Neuronal stem cell (in vitro differentiated cells): ENCODE measurements at places on chromosomes 6 and 20.

DNA sequence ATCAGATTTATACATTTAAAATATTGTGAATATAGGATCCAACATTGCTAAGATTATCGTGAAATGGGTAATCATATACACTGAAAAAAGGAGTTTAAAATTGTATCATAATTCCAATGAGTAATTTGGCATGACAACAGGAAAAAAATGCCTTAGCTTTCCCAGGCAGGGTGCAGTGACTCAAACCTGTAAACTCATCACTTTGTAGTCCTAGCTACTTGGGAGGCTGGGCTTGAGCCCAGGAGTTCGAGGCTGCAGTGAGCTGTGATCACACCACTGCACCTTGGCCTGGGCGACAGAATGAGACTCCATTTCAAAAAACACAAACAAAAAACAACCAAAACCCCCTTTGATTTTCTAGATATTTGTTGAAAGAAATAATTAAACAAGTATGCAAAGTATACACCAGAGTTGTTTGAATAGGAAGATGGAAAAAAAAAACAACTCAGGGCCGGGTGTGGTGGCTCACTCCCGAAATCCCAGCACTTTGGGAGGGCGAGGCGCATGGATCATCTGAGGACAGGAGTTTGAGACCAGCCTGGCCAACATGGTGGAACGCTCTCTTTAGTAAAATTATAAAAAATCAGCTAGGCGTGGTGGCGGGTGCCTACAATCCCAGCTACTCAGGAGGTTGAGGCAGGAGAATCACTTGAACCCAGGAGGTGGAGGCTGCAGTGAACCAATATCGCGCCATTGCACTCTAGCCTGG lies 98.7 kb downstream of the TRERF1 start:
- H3K27ac ChIP-seq: no peak overlapping the region
- no peak for DNase-seq
- no peaks in the 10 kb centered on the region for H3K27me3 ChIP-seq
- peaks cover 7% of the 10 kb centered on the region for H3K4me1 ChIP-seq

DNA sequence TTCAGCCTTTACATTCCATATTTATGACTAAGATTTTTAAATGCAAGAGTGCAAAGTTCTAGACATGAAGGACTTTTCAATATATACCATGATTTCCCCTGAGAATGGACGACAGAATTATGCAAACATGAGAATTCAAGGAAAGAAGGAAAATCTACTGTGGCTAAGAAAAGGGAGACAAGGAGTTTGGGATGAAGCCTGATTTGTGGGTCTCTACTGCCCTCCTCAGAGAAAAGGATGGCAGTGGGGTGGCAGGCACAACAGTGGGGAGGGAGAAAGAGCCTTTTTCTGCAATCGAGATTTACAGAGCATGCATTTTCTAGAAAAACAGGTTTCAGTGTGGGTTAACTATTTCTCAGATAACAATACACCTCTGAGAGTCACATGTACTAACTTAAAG lies 466.9 kb upstream of the NRSN1 start:
- peaks cover 14% of the 10 kb centered on the region for H3K4me1 ChIP-seq
- H3K27me3 ChIP-seq: no peaks in the 10 kb centered on the region
- H3K27ac ChIP-seq: no peak overlapping the region
- no peak overlapping the region for H3K4me3 ChIP-seq
- peak; percentile 43 for DNase-seq
- no peaks in the 10 kb centered on the region for H3K36me3 ChIP-seq

GRCh38 chr20:16236589-16237241 lies 336.5 kb downstream of the KIF16B start:
- peak; percentile 33 for DNase-seq
- H3K4me3 ChIP-seq: no peak overlapping the region
- H3K27me3 ChIP-seq: no peaks in the 10 kb centered on the region
- peak overlapping the region; percentile 79 for H3K27ac ChIP-seq

DNA sequence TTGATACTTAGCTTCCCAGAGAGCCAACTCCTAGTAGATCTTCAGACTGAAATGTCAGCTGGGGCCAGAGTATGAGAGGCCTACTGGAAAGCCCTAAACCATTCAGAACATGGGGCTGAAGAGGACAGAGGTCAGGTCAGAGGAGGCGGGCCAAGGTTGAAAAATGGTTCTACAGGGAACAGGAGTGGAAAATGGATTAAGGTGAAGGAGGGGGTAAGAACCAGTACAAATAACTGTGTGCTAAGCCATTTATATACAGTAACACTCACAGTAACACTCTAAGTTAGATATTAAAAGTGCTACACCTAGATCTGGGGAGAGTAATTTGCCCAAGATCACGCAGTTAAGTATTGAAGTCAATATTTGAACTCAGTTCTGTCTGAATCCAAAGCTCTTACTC lies 313.2 kb upstream of the MAP3K7 start:
- H3K4me3 ChIP-seq: no peak overlapping the region
- DNase-seq: no peak
- no peaks in the 10 kb centered on the region for H3K4me1 ChIP-seq
- no peak overlapping the region for H3K27ac ChIP-seq
- no peaks in the 10 kb centered on the region for H3K36me3 ChIP-seq

- H3K27ac ChIP-seq: no peak overlapping the region
- H3K4me3 ChIP-seq: no peak overlapping the region
- no peaks in the 10 kb centered on the region for H3K27me3 ChIP-seq
- peaks cover 10% of the 10 kb centered on the region for H3K36me3 ChIP-seq
- no peak for DNase-seq
Measured at GRCh38 chr20:3652676-3653596, 10.3 kb downstream of the GFRA4 start.

- no peak for DNase-seq
- H3K4me3 ChIP-seq: no peak overlapping the region
- no peaks in the 10 kb centered on the region for H3K36me3 ChIP-seq
Measured at GRCh38 chr20:31836853-31837608, 8.4 kb downstream of the FOXS1 start.

DNA sequence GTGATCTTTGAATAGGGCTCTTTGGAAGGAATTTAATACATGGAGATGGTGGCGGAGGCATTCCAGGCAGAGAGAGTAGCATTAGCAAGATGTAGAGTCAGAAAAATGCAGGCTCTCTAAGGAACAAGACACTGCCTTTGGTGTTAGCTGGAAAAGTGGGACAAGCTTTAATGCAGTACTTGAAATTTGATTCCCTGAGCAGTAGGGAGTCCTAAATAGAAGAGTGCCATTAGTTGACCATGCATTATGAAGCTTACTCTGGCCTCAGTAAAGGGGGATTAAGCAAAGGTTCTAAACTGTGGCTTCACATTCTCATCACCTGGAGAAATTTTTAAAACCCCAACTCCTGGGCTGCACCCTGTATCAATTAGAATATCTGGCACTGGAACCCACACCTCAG lies 494.8 kb upstream of the SOX4 start:
- no peak overlapping the region for H3K4me3 ChIP-seq
- peak; percentile 36 for DNase-seq
- no peaks in the 10 kb centered on the region for H3K27me3 ChIP-seq

DNA sequence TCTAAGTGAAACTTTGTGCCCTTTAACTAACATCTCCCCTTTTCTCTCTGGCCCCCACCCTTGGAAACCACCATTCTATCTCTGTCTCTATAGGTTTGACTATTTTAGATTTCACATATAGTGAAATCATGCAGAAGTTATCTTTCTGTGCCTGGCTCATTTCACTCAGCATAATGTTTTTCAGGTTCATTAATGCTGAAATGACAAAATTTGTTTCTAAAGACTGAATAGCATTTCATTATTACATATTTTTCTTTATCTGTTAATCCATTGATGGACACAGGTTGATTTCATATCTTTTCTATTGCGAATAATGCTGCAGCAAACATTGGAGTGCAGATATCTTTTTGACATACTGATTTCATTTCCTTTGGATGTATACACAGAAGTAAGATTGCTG lies 30.7 kb downstream of the MEI4 start:
- no peak overlapping the region for H3K4me3 ChIP-seq
- no peak for DNase-seq
- H3K4me1 ChIP-seq: no peaks in the 10 kb centered on the region
- H3K27ac ChIP-seq: no peak overlapping the region
